ENCODE measurements at places on chromosomes 1 and 21.

- DNase-seq = no peak
Observed at GRCh38 chr1:58927041-58927721, 143.3 kb upstream of the JUN start.

- no peak for DNase-seq
Observed at GRCh38 chr1:171250263-171250662, 2.0 kb downstream of the FMO1 start.

GRCh38 chr1:15764269-15764764, 5.7 kb downstream of the FBLIM1 start:
- no peak for DNase-seq

GRCh38 chr1:175072099-175072951, 4.7 kb downstream of the TNN start:
- DNase-seq = no peak

DNA sequence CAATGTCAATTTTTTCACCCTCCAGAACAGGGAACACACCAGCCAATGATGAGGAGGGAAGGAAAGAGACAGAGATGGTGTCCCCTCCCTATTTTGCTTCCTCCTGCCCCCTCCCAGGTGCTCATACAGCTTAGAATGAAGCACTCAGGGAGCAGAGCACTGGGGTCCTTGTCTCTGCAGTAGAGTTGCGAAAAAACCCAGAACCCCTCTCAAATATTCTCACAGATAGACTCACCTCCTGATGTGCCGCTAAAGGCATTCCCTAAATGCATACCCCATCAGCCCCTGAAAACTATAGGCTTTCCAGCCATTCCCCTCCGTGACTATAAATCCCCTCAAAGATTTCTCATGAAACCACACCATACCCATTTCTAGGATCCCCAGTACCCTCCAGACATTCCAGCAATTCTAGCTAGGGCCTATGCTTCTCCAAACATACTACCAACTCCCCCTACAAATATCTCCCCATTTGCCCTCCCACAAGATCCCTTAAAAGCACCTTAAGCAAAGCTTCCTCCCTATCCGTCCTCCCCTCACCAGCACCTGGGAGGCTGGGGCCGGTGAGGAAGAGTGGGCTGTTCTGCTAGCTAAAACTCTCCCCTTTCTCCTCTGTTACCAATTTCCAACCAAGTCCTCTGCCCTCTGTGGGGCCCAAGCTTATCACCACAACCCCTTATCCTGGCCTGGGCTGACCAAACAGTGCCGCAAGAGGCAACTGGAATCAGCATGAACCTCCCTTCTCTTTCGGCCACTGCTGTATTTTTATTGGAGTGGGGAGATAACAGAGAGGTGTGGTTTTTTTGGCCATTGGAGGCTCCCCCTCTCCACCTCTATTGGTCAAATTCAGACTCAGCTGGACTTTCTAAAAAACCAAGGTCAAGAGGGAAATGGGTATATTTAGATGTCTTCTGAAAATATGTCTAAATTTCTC, 54.7 kb downstream of the RHBG start:
- DNase-seq = no peak

DNA sequence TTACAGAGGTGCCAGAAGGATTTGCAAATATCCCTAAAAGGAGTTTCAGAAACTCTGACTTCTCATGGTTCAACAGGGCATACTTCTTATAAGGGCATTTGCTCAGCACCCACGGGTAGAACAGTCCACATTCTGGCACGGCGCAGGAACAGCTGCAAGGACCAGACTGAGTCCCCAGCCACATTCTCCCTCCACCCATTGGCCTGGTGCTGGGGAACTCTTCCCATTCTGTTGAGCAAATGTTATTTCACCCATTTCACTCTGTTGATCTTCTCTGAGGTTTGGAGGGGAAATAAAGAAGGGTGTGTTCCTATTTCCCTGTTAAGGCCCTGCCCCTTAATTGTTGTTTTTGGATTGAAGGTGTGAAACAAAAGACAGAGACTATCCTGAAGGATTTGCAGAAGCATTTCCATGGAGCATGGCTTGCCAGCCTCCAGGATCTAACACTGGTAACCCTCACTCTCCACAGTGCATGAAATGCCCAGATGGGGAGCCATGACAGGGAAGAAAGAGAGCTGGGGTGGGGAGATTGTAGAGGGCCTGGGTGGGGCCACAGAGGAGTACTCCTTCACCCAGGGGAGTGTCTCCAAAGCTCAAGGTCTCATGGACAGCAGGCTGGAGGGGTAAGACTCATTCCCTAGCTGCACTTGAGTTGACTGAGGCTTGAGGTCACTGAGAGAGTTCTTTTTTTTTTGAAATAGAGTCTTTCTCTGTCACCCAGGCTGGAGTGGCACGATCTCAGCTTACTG, 35.0 kb downstream of the INAVA start:
- no peak for DNase-seq

DNA sequence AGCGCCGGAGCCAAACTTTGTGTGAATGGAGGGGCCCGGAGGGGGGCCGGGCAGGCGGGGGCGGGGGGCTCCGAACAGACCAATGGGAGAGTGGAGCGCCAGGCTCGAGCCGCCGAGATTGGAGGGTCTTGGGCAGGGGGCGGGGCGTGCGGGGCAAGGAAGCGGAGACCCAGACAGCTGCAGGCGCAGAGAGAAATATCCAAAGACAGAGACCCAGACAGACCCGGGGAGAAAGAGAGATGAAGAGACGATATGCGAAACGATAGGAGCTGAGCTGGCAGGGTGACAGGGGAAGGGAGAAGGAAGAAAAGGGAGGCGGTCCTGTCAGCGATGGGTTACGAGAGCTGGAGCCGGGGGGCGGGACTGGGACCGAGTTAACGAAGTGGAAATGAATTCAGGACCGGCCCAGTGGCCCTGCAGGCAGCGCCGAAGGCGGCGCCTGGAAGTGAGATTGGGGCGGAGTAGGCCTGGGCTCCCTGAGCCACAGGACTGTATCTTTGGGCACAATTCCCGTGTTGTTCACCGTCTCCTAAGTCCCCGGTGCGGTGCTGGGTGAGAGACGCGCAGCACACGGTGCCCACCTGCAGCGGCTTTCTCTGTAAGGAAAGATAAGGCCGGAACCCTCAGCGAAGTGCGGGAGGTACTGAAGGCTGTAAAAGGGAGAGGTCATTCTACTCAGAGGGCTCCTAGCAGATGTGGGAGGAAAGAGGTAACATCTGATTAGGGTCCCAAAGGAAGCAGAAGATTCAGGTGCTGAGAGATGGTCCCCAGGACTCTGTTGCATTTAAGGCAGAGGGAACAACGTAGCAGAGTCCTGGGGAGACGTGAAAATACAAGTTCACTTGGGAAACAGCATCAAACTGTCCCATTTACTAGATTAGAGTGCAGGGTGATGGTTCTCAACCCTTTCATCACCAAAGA, 543 bp upstream of the KCNJ10 start:
- peak; percentile 49 for DNase-seq

GRCh38 chr1:2602311-2602835, 15.8 kb downstream of the PRXL2B start:
- DNase-seq = no peak

DNA sequence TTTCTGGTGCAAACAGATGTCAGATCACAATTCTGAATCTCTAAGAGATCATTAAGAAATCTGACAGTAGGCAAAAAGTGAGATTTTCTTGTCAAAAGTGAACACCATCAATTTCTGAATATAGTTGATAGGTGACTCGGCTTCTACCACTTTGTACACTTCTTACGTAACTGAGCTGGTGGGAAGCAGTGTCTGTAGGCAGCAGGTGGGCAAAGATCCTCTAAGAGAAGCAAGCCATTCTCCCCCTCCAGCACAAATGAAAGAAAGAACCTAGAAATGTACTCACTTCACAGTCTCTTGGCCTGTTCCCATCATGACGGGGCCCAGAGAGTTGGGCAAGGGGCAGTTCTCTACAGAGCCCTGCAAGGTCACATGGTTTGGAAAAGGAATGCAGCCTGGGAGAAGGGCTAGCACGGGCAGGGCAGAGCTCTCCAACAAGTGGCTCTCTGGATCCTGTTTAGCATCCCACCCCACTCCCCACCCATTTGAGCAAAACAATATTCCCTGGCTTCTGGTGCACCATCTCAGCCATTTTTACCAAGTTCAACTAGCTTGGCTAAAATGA, 412.6 kb downstream of the LTN1 start:
- no peak for DNase-seq

GRCh38 chr21:44939532-44940115, at the start of gene SLX9:
SLX9 (plus strand) TSS chr21:44940029; CDS start chr21:44940058, 29 bp downstream.
- peak; percentile 78 for DNase-seq

DNA sequence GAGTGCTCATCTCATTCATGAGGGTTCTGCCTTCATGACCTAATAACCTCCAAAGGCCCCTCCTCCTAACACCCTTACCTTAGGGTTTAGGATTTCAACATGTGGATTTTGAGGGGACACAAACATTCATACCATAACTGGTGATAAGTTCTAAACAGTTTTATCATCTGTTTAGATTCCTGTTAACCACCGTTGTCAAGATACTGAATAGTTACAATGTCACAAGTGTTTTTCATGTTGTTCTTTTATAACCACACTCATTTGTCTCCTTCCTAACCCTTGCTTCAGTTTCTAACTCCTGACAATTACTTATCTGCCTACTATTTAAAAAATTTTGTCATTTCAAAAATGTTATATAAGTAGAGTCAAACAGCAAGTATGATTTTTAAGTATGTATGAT, 86.0 kb downstream of the NCAM2 start:
- DNase-seq = no peak
